GM23338 (cell line): ENCODE measurements at places on chromosomes 1 and 21.
A peak's percentile ranks its signal among the peaks of the same experiment; 100 is the strongest.

GRCh38 chr21:27564684-27565301 lies 597.9 kb upstream of the ADAMTS5 start:
- DNase-seq = peak; percentile 58

- DNase-seq = no peak
Observed at GRCh38 chr1:44851308-44851707, 8.3 kb upstream of the PTCH2 start.

DNA sequence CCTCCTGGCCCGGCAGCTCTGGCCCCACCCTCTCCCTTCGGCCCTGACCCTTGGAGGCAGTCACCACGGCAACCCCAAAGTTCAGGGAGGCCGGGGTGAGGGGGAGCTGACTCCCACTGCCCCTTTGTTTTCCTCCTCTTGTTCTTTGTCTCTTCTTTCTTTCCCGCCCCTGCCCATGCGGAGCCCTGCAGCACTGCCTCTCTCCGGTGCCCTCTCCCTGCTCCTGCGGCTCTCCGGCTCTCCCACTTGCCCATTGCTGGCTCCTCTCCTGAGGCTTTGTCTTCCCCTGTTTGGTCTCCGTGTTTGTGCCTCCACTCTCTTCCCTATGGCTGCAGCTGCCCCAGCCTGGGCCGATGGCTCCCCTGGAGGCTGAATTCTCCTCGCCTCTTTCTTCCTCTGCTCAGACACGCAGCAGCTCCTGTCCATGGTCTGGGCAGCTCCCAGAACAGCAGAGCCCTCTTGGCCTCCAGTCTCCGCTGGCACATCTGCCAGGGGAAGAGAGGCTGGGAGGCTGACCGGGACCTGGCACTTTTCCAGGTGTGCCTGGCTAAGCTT lies 5.8 kb downstream of the CELSR2 start:
- DNase-seq = peak; percentile 55

DNA sequence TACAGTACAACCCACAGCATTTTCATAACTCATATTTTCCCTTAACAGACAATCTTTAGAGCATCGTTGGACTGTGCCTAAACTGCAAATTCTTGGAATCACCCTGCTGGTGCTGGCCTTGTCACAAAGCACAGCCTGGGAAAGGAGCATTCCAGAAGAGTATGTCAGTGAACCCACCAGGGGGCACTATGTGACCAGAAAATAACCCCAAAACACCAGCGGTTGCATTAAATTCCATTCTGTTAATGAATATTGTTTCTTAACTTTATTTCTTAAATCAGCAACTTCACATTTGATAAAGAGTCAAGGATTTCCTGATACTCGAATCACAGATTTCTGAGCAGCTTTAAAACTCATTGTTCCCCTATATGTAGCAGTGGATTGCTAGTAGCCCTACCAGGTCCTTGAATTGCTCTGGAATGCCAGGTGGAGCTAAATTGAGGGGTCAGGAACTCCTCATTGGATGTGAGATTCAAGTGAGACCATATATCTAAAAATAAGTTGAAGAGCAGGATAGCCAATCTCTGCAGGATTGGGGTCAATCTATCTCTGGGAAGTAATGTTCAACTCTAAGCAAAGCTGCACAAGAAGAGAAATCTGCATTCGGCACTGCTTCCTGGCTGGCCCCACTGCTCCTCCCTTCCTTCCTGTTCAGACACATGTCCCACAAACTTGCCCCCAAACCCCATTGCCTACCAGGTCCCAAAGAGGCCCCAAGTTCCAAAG lies 12.7 kb upstream of the RAB4A start:
- DNase-seq = peak; percentile 89

GRCh38 chr1:210624722-210625121 lies 296.0 kb downstream of the HHAT start:
- DNase-seq = no peak

GRCh38 chr1:14442669-14443068 lies 155.8 kb upstream of the KAZN start:
- peak; percentile 56 for DNase-seq

DNA sequence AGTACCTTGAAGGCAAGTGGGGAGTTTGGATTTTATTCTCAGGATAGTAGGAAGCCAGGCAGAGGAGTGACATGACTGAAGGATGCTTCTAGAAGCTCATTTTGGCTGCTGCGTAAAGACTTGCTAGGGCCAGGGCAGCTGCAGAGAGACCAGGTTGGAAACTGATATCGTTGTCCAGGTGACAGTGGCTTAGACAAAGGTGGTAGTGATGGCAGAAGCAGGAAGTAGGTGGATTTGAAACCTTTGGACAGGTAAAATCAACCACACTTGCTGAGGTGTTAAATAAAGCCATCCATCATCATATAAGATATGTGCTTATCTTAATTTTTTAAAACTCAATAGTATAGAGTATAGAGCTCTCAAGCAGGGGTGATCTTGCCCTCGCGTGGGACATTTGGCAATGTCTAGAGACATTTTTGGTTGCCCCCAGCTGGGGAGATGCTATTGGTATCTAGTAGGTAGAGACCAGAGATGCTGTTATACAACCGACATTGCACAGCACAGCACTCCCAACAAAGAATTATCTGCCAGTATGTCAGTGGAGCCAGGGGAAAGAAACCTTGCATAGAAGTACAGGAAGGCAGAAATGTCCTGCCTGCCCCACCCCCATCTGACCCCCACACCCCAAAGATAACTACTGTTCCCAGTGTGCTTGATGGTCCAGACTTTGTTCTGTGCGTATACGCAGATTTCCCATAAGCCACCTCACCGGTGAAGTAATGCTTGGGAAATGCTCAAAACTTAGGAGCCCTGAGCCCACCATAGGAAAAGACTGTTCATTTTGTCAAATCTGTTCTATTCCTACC lies 31.1 kb downstream of the TMEM51 start:
- DNase-seq = no peak

GRCh38 chr1:9294405-9294773 lies 1.7 kb downstream of the SPSB1 start:
- DNase-seq = no peak
